Cerebellum (tissue), 4 donors: ENCODE measurements at places on chromosomes 4 and X. TPM values are rescaled to one million over a fixed set of nuclear protein-coding genes. Genes with fewer than 3 reads are reported as not detected.

SRPX gene
- 5.2 TPM for total RNA-seq

CFP gene
- total RNA-seq, result 1.4 TPM

SNX25 gene
- total RNA-seq, result 27.7 TPM

CT55 gene
- not detected for total RNA-seq

CENPE gene
- total RNA-seq, result 9.9 TPM

AR gene
- total RNA-seq, result 2.1 TPM

SSX3 gene
- total RNA-seq, result not detected

SERTM2 gene
- total RNA-seq, result not detected

CT45A10 gene
- total RNA-seq, result not detected

GDPD2 gene
- total RNA-seq, result 7.7 TPM

SLC16A2 gene
- 17.9 TPM for total RNA-seq

SPRY1 gene
- 29.6 TPM for total RNA-seq

TAPT1 gene
- total RNA-seq, result 40.6 TPM

SYN1 gene
- total RNA-seq, result 9.8 TPM
